A172 (cell line): ENCODE measurements at places on chromosomes 4 and X. TPM values are rescaled to one million over a fixed set of nuclear protein-coding genes. Genes with fewer than 3 reads are reported as not detected.

Gene XKRX
- total RNA-seq: not detected in 2 replicates

Gene PDCL2
- total RNA-seq: 2.9 TPM in 1 of 2 replicates, not detected in the other

Gene SLITRK2
- total RNA-seq: 0.02 TPM in 1 of 2 replicates, not detected in the other

Gene ASB12
- total RNA-seq: not detected in 2 replicates

Gene EDNRA
- 0.31 and 0.57 TPM in 2 replicates for total RNA-seq

Gene ATP7A
- 8.7 and 9.0 TPM in 2 replicates for total RNA-seq

Gene FAM9C
- total RNA-seq: not detected in 2 replicates

Gene PACRGL
- 27.9 and 65.3 TPM in 2 replicates for total RNA-seq

Gene ZNF674
- total RNA-seq: 2.0 and 4.9 TPM in 2 replicates

Gene PABPC4L
- total RNA-seq: 6.2 and 7.8 TPM in 2 replicates

Gene CTAG2
- not detected in 2 replicates for total RNA-seq

Gene CXorf49
- total RNA-seq: not detected in 2 replicates

Gene PNMA6A
- 3.5 and 4.1 TPM in 2 replicates for total RNA-seq

Gene CSN3
- not detected in 2 replicates for total RNA-seq

Gene FOXR2
- 0.07 TPM in 1 of 2 replicates, not detected in the other for total RNA-seq

Gene ADH7
- total RNA-seq: not detected in 2 replicates

Gene SGCB
- 20.5 and 30.4 TPM in 2 replicates for total RNA-seq

Gene NCAPG
- total RNA-seq: 77.7 and 98.5 TPM in 2 replicates

Gene LPAR4
- total RNA-seq: 0.07 TPM in 1 of 2 replicates, not detected in the other

Gene P2RY4
- not detected in 2 replicates for total RNA-seq

Gene GLRA2
- not detected in 2 replicates for total RNA-seq

Gene KLB
- not detected in 2 replicates for total RNA-seq

Gene FABP2
- not detected in 2 replicates for total RNA-seq

Gene PRRG1
- 16.9 and 18.0 TPM in 2 replicates for total RNA-seq

Gene TNMD
- not detected in 2 replicates for total RNA-seq

Gene SHROOM3
- total RNA-seq: 13.2 and 19.0 TPM in 2 replicates

Gene DUX4
- total RNA-seq: not detected in 2 replicates

Gene CENPVL2
- not detected in 2 replicates for total RNA-seq

Gene F8A2
- total RNA-seq: not detected in 2 replicates

Gene PDZD4
- total RNA-seq: 8.2 and 10.5 TPM in 2 replicates

Gene SFRP2
- not detected in 2 replicates for total RNA-seq

Gene NAA11
- not detected in 2 replicates for total RNA-seq

Gene BEX1
- 22.1 and 35.8 TPM in 2 replicates for total RNA-seq

Gene LONRF3
- 2.8 and 3.3 TPM in 2 replicates for total RNA-seq

Gene ITIH6
- not detected in 2 replicates for total RNA-seq

Gene TXK
- total RNA-seq: not detected in 2 replicates

Gene POU4F2
- total RNA-seq: not detected in 2 replicates

Gene SMPX
- not detected in 2 replicates for total RNA-seq

Gene POU3F4
- not detected in 2 replicates for total RNA-seq

Gene GC
- total RNA-seq: not detected in 2 replicates

Gene TRIML2
- 1.0 and 1.9 TPM in 2 replicates for total RNA-seq

Gene SPANXC
- total RNA-seq: not detected in 2 replicates

Gene KANTR
- total RNA-seq: 4.4 and 6.0 TPM in 2 replicates

Gene TGIF2LX
- 0.98 TPM in 1 of 2 replicates, not detected in the other for total RNA-seq

Gene TMEM144
- 5.4 and 7.4 TPM in 2 replicates for total RNA-seq

Gene GPR119
- not detected in 2 replicates for total RNA-seq

Gene EREG
- 0.02 TPM in 1 of 2 replicates, not detected in the other for total RNA-seq

Gene MAGEC3
- not detected in 2 replicates for total RNA-seq

Gene CXCL9
- total RNA-seq: not detected in 2 replicates

Gene CPZ
- total RNA-seq: 3.1 TPM in 2 replicates
